ENCODE measurements at places on chromosomes 12 and 14.

GRCh38 chr14:72054911-72055310, 122.7 kb downstream of the RGS6 start:
- no peak for DNase-seq

DNA sequence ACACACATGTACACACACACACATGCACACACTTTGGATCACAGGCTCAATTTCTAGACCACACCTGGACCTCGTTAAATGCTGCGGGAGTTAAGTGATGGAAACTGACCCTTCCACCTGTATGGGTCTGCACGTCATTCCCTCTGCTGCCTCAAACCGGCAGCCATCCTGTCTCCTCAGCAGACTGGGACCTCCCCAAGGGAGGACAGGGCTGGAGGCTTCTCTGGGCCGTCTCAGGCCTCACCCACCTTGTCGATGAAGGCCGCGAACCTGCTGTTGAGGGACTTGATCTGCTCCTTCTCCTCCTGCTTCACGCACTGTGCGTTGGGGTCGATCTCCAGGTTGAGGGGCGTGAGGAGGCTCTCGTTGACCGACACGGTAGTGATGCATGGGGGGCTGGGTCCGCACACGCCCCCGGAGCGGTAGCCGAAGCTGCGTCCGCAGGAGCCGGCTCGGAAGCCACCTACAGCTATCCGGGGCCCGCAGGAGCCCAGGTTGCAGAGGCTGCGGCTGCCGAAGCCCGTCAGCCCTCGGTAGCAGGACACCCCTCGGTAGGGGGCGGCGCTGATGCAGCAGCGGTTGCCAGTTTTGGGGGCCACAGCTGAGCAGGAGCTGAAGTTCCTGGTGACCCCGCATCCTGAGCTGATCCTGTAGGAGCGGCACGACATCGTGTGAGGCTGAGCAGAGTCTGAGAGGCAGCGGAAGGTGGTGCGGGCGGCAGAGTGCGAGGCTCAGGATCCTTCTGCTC, at the start of gene KRT85:
Gene KRT85, minus strand, starts transcription at position 744 of the 748 bp plus-strand sequence. Its CDS starts 76 bp downstream, at position 668.
- DNase-seq = no peak

DNA sequence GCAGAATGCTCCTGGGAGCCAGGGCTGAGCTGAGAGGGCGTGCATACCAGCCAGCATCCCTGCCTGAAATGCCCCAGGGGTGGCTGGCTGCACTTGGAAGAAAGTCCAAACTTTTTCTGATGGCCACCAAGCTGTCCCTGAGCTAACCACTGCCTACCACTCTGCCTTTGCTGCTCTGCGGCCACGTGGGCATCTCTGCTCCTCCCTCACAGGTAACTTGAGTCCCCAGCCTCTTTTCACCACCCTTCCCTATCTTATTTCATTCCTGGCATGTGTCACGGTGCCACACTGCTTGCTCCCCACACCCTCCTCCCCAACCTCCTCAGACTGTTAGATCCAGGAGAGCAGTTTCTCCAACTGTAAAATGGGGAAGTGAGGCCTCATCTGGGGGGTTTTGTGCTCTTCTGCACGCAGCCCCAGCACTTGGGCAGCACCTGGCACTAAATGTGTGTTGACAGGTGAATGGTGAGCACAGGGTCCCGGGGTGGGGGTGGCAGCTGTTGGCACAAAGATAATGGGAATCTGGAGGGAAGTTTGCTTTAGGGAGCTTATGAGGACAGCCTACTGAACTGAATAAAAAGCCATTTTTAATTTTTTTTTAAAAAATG, 113.0 kb downstream of the GLT1D1 start:
- DNase-seq = no peak

DNA sequence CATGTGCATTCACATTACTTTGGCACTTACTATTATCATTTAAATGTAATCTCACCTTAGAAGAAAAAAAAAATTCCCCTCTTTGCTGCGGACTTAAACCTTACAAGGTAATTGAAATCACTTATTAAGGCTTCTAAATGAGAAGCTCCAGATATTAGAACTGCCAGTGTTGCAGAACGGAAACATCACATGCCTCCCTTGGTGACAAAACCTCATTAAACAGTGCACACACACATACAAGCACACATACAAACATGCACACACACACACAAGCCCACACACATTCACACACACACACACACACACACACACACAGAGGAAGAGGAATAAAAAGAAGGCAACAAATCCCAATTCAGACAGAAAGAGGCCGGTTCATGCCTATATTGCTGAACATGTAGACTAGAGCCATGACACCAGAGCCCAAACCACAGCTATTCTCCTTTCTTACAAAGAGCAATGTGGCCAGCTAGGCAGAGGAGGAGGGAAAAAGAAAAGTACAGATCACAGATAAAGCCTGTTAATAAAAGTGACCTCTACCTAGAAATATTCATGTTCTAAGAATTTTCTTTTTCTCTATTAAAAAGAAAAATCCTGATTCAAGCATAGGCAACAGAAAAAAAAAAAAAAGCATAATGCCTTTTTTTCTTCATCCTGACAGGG, 405.2 kb upstream of the FLRT2 start:
- no peak for DNase-seq

GRCh38 chr12:64968989-64969819, 144.8 kb downstream of the TBC1D30 start:
- DNase-seq = no peak

Data from midbrain (tissue), 1 donor.